Activated CD4-positive, alpha-beta memory T cell treated with anti-CD3 and anti-CD28 coated beads, Interleukin-2, amount 10 ng/mL, durations not matched to agents 7 days and 5 days (primary cell): ENCODE measurements at places on chromosomes 3 and 15. TPM values are rescaled to one million over a fixed set of nuclear protein-coding genes. Genes with fewer than 3 reads are reported as not detected.

GRCh38 chr3:122974764-122975162 lies 52.8 kb downstream of the SEMA5B start:
- peaks cover 41% of the 10 kb centered on the region for H3K4me1 ChIP-seq
- peak overlapping the region; percentile 54 for H3K4me3 ChIP-seq
- H3K27ac ChIP-seq: peak overlapping the region; percentile 53
- H3K36me3 ChIP-seq: no peaks in the 10 kb centered on the region
- peaks cover 22% of the 10 kb centered on the region for H3K27me3 ChIP-seq

Gene GP9
- not detected for total RNA-seq

Gene PSTPIP1
- total RNA-seq: 187 TPM

GRCh38 chr15:79307251-79307650 lies 3.7 kb upstream of the TMED3 start:
- no peak overlapping the region for H3K27ac ChIP-seq
- no peak for DNase-seq
- peaks cover 45% of the 10 kb centered on the region for H3K27me3 ChIP-seq
- no peak overlapping the region for H3K4me3 ChIP-seq

DNA sequence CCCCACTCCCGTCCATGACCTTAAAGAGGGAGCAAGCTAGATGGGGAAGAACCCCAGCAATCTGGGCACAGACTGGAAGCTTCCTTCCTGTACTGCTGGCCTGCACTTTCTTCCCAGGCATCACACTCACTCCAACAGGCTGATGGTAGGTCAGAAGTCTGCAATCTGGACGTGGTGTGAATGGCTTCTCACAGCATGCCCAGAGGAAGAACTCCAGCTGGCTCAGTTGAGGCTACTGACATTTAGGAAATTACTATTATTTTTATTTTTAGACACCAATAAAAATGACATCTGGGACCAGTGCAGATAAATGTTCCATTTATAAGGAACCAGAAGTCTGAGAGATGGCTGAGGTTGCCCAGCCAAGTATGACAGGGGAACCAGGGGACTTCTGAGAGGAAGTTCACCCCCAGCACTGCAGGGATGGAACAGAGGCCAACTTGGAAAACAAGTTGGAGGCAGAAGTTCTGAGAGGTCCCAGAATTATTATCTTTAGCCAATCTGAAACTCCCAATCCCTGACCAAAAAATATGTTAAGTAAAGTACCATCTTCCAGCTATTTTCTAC lies 163.8 kb upstream of the CTNNB1 start:
- no peak overlapping the region for H3K27ac ChIP-seq
- no peak overlapping the region for H3K4me3 ChIP-seq
- peaks cover 9% of the 10 kb centered on the region for H3K27me3 ChIP-seq
- no peaks in the 10 kb centered on the region for H3K36me3 ChIP-seq
- no peak for DNase-seq
